ENCODE measurements at places on chromosomes 13 and 19.

DNA sequence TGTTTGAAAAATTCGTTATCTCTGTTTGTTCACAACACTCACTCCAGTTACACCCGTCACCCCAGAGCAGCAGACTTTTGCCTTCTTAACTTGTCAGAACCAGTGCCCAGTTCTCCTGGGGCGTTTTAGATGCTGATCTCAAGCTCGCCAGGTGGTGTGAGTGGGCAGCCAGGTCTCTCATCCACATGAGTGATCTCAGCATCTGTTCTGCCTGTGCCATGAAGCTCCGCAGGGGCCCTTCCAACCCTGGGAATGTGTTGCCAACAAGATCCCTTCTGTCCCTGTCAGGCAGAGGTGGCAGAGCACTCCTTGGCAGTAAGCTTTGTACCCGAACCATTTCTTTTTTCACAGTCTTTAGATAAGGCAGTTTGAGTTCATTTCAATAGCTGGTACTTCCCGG is 896.5 kb downstream of the UQCRFS1 start:
- DNase-seq: no peak

DNA sequence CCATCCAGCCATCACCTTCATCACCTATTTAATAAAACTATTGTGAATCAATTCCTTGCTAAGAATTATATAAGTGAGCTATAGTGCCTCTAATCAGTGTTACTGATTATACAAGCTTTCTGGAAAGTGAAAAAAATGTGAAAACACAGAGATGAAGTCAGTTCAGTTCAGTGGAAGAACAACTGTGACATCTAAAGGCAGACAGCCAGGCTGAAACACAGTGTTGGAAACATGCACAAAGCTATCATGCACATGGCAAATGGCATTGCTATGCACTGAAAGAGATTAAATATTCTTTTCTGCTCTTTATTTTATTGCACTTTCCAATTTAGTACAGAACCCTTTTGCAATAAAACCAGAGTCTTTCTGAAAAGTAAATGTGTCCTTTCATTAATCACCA is 294.0 kb downstream of the RBM26 start:
- DNase-seq: no peak

DNA sequence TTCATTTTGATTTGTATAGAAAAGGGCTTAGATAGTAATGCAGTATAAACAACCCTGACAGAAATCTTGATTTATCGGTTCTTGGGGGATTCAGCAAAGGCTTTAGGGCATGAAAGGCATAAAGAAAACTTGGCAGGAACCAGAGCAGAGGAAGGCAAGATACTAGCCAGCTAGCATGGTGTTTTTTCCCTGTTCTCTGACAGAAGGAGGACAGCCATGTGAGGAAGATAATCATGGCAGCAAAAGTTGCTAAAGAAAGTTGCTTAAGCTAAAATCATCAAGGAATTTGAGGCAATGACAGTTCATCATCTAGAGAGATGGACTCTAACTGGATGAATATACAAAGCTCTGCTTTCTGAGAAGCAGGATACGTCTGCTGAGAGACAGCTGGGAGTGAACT is 294.1 kb downstream of the KCNRG start:
- no peak for DNase-seq

GRCh38 chr19:5329141-5329540 is 11.5 kb downstream of the PTPRS start:
- DNase-seq: no peak

- no peak for DNase-seq
These were observed 9.6 kb upstream of the NFIC start for GRCh38 chr19:3356805-3357204.

DNA sequence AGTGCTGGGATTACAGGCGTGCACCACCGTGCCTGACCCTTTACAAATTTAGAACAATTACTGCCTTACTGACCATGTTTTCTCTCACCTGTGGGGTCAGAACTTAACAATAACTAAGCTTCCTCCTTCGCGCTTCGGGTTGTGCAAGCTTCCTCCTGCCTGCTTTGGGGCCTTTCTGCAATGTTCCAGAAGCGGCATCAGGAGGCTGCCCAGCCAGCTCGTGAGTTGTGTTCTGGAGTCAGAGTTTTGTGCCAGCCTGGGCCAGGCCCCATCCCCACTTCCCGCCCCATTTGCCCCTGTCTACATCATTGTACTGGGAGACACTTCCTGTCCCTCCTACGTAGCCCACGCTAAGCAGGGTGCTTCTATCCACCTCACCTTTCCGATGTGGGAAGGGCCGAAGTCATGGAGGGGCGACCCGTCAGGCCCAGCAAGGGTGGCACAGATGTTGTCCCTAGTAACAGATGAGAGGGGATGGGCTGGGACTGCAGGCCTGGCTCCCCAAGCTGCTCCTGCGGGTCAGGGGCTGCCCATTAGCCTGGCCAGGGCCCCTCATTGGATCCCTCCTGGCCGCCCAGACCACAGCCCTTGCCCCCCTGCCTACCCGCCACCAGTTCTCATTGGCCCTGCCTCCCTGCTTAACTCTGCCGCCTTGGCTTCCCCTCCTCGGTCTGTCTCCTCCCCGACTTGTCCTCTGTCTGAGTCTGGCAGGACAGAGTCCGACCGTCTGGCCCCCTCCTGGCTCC is 13.4 kb downstream of the UHRF1 start:
- DNase-seq: no peak

GRCh38 chr13:74316547-74316946 is 182.3 kb upstream of the KLF12 start:
- no peak for DNase-seq

- no peak for DNase-seq
These were observed 8.0 kb downstream of the FGF22 start for GRCh38 chr19:647566-648284.

DNA sequence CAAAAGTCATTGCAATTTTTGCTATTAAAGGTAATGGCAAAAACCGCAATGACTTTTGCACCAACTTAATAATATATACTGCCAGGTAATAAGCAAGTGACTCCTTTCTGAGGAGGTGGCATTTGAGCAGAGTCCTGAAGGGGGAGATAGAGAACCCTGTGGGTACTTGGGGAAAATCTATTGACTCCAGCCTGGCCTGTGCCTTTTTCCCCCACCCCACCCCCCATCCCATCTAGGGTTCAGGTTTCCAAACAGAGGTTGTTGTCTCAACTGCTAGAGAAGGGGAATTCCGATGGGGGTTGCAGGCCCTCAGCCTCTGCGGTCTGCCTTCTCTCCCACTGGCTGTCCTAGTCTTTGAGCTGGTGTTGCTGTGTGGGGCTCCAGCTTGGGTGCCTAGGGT is 11.5 kb downstream of the S1PR2 start:
- DNase-seq: no peak

GRCh38 chr13:84126671-84127171 is 244.4 kb upstream of the SLITRK1 start:
- no peak for DNase-seq

GRCh38 chr13:76339649-76340048 is 546.6 kb downstream of the KCTD12 start:
- no peak for DNase-seq

GRCh38 chr19:18650468-18651041 is 13.7 kb downstream of the KLHL26 start:
- DNase-seq: no peak

- no peak for DNase-seq
These were observed 40.3 kb upstream of the UFM1 start for GRCh38 chr13:38309397-38309796.

DNA sequence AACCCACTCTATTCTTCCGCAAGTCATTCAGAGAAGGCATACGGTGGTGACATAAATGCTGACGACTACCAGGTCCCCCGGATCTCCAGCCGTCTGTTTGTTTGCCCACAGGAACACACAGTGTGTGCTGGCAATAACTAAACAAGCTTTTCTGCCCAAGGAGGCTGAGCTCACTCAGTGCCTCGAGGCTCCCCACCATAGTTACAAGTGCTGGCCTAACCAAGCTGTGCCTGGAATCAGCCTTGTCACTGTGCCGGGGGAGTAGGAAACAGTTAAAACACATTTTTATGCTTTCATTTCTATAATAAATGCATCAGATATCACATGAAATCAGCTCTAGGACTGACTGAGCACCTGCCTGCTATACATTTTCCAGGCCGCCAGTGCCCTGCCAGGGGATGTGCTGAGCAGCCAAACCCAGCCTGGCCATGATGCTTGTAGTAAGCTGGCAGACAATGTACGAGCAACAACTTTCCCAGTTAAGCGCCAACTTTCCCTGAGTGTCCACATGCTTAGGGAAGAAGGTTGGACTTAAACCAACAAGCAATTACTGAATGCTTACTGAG is 28.1 kb downstream of the BRD4 start:
- peak; percentile 31 for DNase-seq

DNA sequence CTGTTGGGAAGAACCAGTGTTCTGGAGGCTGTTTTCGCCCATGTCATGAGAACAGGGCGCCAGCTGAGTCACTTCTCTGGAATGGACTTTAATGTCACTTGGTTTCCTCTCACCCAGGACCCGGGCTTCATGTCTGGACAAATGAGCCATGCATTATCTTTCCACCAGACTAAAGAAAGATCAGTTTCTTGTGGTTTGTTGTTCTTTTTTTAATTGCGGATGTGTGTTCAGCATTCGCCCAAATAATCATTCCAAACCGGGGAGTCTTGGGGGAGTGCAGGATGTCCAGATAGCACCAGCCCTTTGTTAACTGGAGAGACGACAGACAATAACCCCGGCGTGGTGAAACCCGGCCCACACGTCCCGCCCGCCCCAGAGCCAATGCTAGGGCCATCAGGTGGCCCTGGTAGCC is 102.5 kb downstream of the COL4A2 start:
- DNase-seq: no peak

DNA sequence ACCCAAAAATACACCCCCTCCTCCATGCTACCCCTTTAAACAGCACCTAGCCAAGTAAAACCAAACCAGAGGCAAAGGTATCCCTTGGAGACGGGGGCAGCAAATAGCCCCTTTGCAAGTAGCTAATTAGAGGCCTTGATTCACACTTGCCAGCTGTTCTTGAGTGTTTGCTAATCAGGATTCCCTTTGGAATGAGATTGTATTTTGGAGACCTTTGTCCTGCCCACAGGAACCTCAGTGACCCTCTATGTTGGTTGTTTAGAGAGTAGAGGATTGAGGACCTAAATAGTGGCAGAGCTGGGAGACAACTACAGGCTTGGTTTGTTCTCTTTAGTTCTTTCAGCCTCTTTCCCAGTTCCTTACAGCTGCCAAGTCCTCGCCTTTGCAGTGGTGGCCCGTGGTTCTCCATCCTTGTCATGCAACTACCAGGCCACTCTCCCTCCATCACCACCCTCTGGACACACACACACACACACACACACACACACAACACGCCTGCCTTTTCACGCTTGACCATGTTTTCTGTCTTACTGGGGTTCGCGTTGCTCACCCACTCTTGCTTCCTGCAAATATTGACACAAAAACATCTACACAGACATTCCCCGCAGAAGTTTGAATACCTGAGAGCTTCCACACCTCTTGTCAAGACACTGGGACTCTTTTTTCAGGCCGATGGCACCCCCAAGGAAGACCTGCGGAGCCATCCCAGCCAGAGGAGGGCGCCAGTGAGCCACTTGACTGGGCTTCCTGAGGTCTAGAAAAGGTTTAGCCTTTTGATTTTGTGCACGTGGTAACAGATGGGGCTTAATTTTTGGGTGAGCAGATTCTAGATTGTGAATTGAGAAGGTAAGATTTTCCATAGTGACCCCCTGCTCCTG is 80.0 kb upstream of the GPR183 start:
- DNase-seq: peak; percentile 95

DNA sequence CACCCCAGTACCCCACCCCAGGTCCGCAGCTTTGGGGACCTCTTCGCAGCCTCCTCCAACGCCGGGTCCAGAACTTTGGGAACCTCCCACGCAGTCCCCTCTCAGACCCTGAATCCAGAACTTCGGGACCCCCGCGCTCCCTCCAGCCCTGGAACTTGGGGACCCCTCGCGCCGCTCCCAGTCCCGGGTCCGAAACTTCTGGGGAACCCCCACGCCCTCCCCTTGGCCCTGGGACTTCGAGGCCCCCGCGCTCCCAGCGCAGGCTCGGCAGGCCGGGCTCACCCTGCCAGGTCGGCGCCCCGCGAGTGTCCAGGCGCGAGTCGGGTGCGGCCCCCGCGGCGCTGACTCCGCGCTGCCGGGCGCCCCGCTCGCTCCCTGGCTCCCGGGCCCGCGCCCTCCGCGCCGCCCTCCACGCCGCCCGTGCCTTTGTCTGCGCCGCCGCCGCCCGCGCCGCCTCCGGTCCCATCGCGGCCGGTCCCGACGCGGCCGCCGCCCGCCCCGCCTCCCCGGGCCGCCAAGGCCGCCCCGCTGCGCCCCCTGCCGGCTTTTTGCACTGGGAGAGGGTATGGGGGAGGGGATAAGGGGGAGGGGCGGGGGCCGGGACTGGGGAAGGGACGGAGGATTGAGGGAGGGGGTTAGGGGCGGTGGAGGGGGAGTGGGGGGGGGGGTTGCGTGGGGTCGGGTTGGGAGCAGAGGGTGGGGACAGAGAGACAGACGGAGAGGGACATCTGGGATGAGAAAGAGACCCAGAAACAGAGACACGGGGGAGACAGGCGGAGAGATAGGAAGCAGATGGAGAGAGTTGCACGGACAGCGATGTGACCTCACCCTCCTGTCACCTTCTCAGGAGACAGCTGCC is at the start of gene HOMER3:
HOMER3 (minus strand) TSS at position 449 of the 859 bp plus-strand sequence. CDS start 2,235 bp downstream, outside the sequence.
- DNase-seq: peak; percentile 79

DNA sequence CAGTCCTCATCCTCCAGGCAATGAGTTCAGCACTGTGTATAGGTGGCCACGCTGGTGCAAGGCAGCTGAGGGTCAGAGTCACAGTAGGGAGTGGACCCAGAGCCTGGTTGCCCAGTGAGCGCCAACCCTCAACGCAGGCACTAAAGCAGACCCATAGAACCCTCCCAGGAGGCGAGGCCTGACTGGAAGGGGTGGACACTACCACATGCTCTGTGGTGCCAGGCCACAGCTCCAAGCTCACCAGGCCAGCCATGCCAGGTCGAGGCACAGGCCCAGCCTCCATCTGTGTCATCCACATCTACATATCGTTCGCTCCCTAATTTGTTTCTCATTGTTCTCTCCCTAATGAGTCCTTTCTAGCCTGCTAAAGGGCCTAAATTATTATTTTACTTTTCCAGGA is 165.8 kb upstream of the GPR12 start:
- no peak for DNase-seq

- DNase-seq: no peak
These were observed 170.9 kb downstream of the LACC1 start for GRCh38 chr13:44050450-44051063.

- no peak for DNase-seq
These were observed 614.6 kb upstream of the SPRY2 start for GRCh38 chr13:80955501-80955900.
